Activated T-helper 17 cell treated with anti-CD3 and anti-CD28 coated beads, Interleukin-2, amount 50 U/mL, for 72 hours (primary cell): ENCODE measurements at places on chromosomes 13 and 19.

- peaks cover 5% of the 10 kb centered on the region for H3K27me3 ChIP-seq
- no peaks in the 10 kb centered on the region for H3K36me3 ChIP-seq
- H3K4me1 ChIP-seq: no peaks in the 10 kb centered on the region
- H3K27ac ChIP-seq: no peak overlapping the region
- peak; percentile 48 for ATAC-seq
These were observed 19.3 kb downstream of the GADD45B start for GRCh38 chr19:2495130-2495641.

- H3K27ac ChIP-seq: no peak overlapping the region
- peak overlapping the region; percentile 50 for H3K4me3 ChIP-seq
- H3K27me3 ChIP-seq: no peaks in the 10 kb centered on the region
- H3K4me1 ChIP-seq: peaks cover 5% of the 10 kb centered on the region
- peaks cover 83% of the 10 kb centered on the region for H3K36me3 ChIP-seq
These were observed 21.1 kb upstream of the NDUFS7 start for GRCh38 chr19:1362387-1363257.

DNA sequence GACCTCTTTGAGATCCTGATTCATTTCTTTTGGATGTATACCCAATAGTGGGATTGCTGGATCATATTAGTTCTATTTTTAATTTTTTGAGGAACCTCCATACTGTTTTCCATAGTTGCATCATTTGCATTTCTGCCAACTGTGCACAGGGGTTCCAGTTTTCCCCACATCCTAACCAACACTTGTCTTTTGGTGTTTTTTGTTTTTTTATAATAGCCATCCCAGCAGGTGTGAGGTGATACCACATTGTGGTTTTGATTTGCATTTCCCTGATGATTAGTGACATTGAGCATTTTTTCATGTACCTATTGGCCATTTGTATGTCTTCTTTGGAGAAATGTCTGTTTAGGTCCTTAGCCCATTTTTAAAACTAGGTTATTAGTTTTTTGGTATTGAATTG is 18.8 kb upstream of the GPR183 start:
- H3K36me3 ChIP-seq: peaks cover 84% of the 10 kb centered on the region
- peak overlapping the region; percentile 75 for H3K4me3 ChIP-seq
- peak overlapping the region; percentile 97 for H3K27ac ChIP-seq
- peaks cover 46% of the 10 kb centered on the region for H3K4me1 ChIP-seq
- no peak for ATAC-seq
- H3K27me3 ChIP-seq: no peaks in the 10 kb centered on the region

- no peaks in the 10 kb centered on the region for H3K4me1 ChIP-seq
- H3K36me3 ChIP-seq: no peaks in the 10 kb centered on the region
- peaks cover 4% of the 10 kb centered on the region for H3K27me3 ChIP-seq
- no peak for ATAC-seq
These were observed 19.2 kb downstream of the CEACAM4 start for GRCh38 chr19:41607668-41608067.

DNA sequence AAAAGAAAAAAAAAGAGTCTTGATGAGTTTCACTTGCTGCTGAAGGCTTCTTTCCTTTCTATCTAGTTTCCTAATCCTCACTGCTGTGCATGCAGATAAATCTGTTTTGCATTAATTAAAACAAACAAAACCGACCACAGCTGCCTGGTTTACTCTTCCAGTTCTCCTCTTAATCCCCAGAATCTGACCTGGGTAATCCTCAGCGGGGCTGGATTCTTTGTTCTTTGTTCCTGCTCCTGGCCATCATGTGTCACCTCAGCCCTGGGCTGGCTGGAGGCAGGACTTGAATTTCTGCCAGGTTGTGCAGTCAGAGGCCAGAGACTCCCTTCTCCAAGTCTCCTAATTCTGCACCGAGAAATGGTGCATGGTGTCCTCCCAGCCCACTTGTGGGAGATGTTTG is 52.2 kb upstream of the CYP4F8 start:
- H3K36me3 ChIP-seq: no peaks in the 10 kb centered on the region
- no peak overlapping the region for H3K27ac ChIP-seq
- no peak for ATAC-seq
- H3K27me3 ChIP-seq: peaks cover 10% of the 10 kb centered on the region

- peak overlapping the region; percentile 72 for H3K4me3 ChIP-seq
- H3K27ac ChIP-seq: no peak overlapping the region
- H3K4me1 ChIP-seq: no peaks in the 10 kb centered on the region
- peaks cover 48% of the 10 kb centered on the region for H3K27me3 ChIP-seq
These were observed 14.7 kb downstream of the CDX2 start for GRCh38 chr13:27954406-27954851.

DNA sequence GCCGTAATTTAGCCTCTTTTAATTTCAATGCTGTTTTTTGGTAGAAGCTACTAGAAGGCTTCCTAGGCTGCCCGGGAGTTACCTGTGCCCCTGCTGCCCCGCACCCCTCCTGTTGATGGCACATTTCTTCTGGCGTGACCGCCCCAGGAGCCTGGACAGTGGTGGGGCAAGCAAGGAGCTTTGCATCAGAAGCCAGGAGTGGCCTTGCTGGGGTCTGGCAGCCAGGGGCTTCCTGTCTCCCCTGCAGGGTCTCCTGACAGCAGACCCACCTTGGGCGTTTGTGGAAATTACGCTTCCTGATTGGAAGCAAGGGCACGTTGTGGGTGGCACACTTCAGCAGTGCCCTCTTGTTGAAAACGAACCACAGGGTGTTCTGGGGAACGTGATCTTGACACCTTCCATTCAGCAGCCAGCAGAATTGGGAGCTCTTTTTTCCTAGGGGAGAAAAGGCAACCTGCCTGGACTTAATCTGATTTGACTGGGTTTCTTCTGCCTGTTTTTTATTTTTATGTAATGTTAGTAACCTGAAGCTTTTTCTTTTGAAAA is 90.0 kb upstream of the TEX29 start:
- H3K4me1 ChIP-seq: peaks cover 42% of the 10 kb centered on the region
- H3K27me3 ChIP-seq: no peaks in the 10 kb centered on the region
- no peak overlapping the region for H3K4me3 ChIP-seq

- no peak overlapping the region for H3K4me3 ChIP-seq
- no peak for ATAC-seq
- no peak overlapping the region for H3K27ac ChIP-seq
- H3K4me1 ChIP-seq: peaks cover 15% of the 10 kb centered on the region
- peaks cover 10% of the 10 kb centered on the region for H3K36me3 ChIP-seq
- peaks cover 2% of the 10 kb centered on the region for H3K27me3 ChIP-seq
These were observed 3.0 kb upstream of the RASL11A start for GRCh38 chr13:27267596-27267995.

GRCh38 chr19:18261474-18261873 is 12.8 kb downstream of the IQCN start:
- ATAC-seq: no peak
- no peaks in the 10 kb centered on the region for H3K4me1 ChIP-seq
- H3K4me3 ChIP-seq: no peak overlapping the region
- no peaks in the 10 kb centered on the region for H3K27me3 ChIP-seq
- no peak overlapping the region for H3K27ac ChIP-seq

DNA sequence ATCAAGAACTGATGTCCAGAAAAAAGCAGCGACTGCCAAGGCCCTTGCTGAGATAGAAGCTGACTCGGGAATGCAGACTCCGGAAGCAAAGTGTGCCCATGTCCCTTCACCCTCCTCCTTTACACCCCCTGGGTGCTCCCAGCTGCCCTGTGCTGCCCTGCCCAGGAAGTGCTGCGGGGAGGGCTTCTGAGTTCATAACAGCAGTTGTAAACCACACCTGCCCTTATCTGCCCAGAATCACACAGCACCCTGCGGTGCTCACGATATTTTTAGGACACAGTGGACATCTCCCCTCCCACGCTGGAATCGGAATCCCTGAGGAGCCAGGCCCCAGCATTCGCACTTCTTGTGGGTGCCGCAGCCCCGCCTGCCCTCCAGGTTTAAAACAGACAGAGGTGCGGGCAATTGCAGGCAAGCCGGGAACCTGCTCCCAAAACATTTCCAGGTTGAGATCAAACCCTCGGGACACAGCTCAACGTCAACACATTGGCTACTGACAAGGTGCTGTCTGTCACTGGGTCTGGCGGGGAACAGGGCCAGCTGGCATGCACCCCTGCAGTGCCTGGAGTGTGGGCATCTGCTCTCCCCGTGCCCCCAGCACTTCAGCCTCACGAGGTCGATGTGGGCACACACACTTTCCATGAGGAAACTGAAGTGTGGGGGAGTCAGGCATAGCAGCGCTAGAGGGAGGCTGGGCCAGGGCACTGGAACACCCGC is 36.8 kb downstream of the RAB20 start:
- H3K36me3 ChIP-seq: no peaks in the 10 kb centered on the region
- no peak overlapping the region for H3K27ac ChIP-seq
- H3K4me1 ChIP-seq: no peaks in the 10 kb centered on the region
- peak; percentile 52 for ATAC-seq
- H3K4me3 ChIP-seq: peak overlapping the region; percentile 39

GRCh38 chr19:40800997-40801377 is 2.0 kb downstream of the EGLN2 start:
- H3K27me3 ChIP-seq: no peaks in the 10 kb centered on the region
- H3K36me3 ChIP-seq: peaks cover 65% of the 10 kb centered on the region
- H3K27ac ChIP-seq: peak overlapping the region; percentile 92

DNA sequence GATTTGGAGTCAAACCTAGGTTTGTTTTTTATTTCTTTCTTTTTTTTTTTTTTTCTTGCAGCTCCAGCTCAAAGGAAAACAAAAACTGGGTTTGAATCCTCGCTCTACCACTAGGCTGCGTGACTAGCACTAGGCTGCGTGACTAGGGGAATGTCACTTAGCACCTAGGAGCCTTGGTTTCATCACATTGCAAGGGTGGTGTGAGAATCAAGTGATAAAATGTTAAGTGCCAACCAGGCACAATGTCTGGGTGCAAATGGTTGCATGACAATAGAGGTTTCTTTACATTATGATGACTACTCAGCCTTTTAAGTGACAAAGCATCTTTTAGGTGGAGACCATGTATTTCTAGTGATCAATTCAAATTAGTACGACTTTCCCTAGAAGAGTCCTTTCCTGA is 27.9 kb downstream of the RCBTB2 start:
- ATAC-seq: peak; percentile 38
- no peaks in the 10 kb centered on the region for H3K36me3 ChIP-seq
- H3K4me1 ChIP-seq: peaks cover 33% of the 10 kb centered on the region
- H3K27me3 ChIP-seq: no peaks in the 10 kb centered on the region

DNA sequence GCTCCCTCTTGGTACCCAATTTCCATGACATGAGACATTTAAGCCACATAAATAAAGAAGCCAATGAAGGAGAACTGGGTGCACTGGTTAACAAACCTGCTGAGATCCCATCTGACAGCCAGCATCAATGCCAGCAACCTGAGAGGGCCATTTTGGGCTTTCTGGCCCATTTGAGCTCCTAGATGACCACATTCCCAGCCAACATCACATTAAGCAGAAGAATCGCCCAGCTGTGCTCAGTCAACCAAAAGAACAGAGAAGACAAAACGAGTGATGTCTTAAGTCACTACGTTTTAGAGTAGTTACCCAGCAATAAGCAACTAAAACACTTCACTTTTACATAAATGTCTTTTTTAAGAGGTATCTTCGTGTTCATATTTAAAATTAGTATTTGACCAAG is 21.9 kb downstream of the LCP1 start:
- peak overlapping the region; percentile 81 for H3K27ac ChIP-seq
- H3K4me1 ChIP-seq: peaks cover 49% of the 10 kb centered on the region
- peaks cover 100% of the 10 kb centered on the region for H3K36me3 ChIP-seq
- H3K27me3 ChIP-seq: no peaks in the 10 kb centered on the region

- H3K27ac ChIP-seq: peak within 1 kb of the TSS; percentile 100
- peaks cover 43% of the 10 kb centered on the region for H3K36me3 ChIP-seq
- H3K4me3 ChIP-seq: peak within 1 kb of the TSS; percentile 100
These were observed at the start of gene TMEM238 for GRCh38 chr19:55384131-55384919. TSS of gene TMEM238 (minus strand) at chr19:55384292. CDS start at chr19:55384259, 33 bp downstream.

DNA sequence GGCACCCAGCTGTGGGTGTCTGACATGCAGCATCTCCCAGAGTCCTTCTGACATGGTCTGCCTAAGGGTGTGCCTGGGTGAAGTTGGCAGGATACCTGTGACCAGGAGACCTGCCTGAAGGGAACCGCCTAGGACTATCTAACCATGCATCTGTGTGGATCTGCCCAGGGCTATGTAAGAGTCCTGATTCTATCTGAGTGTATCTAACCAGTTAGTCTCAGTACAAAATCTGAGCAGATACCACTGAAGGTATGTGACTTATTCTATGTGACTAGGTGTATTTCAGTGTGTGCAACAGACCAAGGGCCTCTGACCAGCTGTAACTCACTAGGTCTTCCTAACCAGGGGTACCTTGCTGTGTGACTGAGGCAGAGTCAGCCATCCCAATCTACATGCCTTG is 28.2 kb upstream of the FBL start:
- H3K36me3 ChIP-seq: no peaks in the 10 kb centered on the region
- no peaks in the 10 kb centered on the region for H3K4me1 ChIP-seq
- no peaks in the 10 kb centered on the region for H3K27me3 ChIP-seq
- H3K27ac ChIP-seq: no peak overlapping the region
- no peak overlapping the region for H3K4me3 ChIP-seq

DNA sequence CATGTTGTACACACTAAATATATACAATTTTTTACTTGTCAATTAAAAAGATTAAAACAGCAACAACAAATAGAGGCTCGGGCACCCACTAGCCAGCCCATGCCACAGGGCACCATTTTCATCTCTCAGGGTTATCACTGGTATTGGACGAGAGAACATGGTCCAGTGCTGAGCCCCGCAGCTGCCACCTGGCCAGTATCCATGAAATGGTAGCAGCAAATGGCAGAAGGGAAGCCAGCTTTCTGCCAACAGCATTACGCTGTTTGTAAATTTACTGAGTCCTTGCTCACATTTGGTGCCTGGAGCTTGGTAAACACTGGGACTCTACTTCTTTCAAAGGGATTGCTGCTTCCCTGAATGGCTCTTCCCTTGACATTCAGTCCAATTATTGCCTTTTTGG is 87.9 kb upstream of the WASF3 start:
- ATAC-seq: no peak
- no peaks in the 10 kb centered on the region for H3K36me3 ChIP-seq
- peaks cover 12% of the 10 kb centered on the region for H3K27me3 ChIP-seq
- no peak overlapping the region for H3K4me3 ChIP-seq

DNA sequence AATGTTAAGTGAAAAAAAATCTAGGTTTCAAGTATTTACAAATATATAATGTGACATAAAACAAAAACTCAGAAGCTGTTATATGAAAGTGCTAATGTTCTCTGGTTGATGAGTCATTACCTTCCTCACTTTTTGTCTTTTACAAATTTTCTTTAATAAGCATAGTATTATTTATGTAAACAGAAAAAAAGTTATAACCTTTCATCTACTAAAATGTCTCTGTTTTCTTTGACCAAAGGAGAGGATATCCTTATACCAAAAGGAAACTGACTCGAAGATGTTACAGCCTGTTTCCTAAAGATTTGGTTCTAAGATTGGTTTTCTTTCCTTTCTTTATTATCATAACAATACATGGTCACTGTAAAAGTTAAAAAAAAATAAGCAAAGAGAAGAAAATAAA is 38.0 kb downstream of the RCBTB2 start:
- no peaks in the 10 kb centered on the region for H3K36me3 ChIP-seq
- H3K27ac ChIP-seq: no peak overlapping the region
- no peak for ATAC-seq
- H3K27me3 ChIP-seq: no peaks in the 10 kb centered on the region
- peaks cover 22% of the 10 kb centered on the region for H3K4me1 ChIP-seq

GRCh38 chr13:24748061-24748400 is 15.9 kb upstream of the RNF17 start:
- peaks cover 47% of the 10 kb centered on the region for H3K27me3 ChIP-seq
- H3K4me1 ChIP-seq: no peaks in the 10 kb centered on the region
- H3K27ac ChIP-seq: no peak overlapping the region
- ATAC-seq: no peak
- H3K4me3 ChIP-seq: peak overlapping the region; percentile 41
